Stimulated activated CD4-positive, alpha-beta T cell treated with anti-CD3 and anti-CD28 coated beads, TNF-alpha, amount 100 ng/mL, for 1 hour (primary cell): ENCODE measurements at places on chromosomes 6 and 20.

GRCh38 chr20:18377896-18378481 is 88.8 kb downstream of the DZANK1 start:
- no peak for DNase-seq

GRCh38 chr6:29710281-29710941 is 12.8 kb upstream of the HLA-F start:
- no peak for DNase-seq

DNA sequence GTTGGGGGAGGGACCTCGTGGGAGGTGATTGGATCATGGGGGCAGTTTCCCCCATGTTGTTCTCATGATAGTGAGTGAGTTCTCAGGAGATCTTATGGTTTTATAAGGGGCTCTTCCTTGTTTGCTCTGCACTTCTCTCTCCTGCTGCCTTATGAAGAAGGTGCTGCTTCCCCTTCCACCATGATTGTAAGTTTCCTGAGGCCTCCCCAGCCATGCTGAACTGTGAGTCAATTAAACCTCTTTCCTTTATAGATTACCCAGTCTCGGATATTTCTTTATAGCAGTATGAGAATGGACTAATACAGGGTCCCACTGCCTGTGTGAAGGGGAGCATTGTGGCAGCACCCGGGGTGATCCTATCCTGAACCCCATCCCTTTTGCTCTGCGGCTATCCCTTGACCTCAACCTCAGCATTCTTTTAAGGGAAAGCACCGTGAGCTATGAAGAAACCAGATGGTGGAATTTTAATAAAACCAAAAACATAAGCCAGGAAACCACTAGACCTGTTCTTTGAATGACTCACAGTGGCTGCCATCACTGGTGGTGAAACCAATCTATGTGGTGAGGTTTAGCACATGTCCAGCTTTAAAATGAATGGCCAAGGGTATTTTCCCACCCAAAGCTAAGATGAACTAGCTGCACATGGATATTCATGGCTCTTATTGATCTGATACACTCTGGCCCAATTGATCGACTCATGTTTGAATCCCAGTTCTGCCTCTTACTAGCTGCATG is 62.2 kb downstream of the ZDHHC14 start:
- DNase-seq: no peak

- no peak for DNase-seq
Observed at GRCh38 chr6:83827050-83827449, 26.1 kb upstream of the RIPPLY2 start.

- no peak for DNase-seq
Observed at GRCh38 chr6:114432400-114432799, 89.6 kb upstream of the HS3ST5 start.

- no peak for DNase-seq
Observed at GRCh38 chr6:133243723-133244305, 2.7 kb downstream of the EYA4 start.

DNA sequence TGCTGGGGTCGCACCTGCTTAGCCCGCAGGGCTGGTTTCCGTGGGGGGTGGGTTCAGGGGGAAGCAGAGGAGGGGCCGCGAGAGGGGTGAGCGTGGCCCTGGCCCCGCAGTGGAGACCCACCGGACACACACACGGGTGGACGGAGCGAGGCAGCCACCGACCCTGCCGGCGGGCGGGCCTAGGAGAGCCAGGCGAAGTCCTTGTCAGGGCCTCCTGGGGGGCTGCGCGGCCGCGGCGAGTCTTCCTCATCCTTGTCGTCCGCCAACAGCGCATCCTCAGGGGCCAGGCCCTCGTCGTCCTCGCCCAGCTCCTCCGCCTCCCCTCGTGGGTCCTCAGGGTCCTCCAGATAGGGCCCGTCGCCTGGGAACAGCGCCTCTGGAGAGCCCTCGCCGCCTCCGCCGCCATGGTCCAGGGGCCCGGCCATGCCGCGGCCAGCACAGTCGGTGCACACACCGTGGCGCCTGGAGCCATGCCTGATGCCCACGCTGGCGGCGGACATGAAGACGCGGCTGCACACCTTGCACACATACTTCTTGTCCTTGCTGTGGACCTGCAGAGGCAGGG is 7.3 kb downstream of the SLC2A4RG start:
- DNase-seq: no peak

DNA sequence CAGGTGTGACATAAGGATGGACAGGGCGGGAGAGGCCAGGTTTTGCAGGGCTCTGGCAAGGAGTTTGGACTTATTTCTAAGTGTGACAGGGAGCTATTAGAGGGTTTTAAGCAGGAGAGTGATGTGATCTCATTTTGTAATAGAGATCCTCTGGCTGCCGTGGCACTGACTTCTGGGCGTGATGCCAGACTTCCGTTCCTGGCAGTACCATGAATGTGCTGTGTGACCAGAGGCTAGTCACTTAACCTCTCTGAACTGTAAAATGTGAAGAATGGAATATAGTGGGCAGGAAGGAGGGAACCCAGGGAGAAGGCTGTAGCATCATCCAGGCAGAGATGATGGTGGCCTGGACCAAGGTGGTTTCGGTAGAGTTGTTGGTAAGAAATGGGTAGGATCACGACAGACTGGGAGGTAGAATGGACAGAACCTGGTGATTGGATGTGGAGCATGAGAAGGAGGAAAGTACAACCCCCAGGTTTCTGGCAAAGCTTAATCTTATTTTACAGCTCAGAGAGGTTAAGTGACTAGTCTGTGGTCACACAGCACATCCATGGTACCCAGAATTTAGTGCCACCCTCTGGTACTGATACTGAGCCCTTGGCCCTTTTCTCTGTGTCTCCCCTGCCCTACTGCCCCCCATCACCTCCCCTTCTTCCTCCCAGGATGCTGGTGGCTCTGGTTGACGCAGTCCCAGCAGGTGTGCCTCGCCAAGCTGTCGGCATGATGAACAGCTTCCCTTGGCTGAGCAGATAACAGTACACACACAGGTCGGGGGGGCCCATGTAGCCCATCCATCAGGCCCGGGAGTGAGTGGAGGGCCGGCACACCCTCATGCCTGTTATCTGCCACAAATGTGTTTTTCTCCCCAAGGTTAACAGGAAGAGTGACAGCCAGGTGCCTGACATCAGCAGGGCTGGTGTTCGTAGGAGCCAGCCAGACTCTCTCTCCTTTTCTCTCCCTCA is 52.9 kb upstream of the CTNNBL1 start:
- no peak for DNase-seq

- no peak for DNase-seq
Observed at GRCh38 chr6:226516-227073, 65.7 kb upstream of the DUSP22 start.

DNA sequence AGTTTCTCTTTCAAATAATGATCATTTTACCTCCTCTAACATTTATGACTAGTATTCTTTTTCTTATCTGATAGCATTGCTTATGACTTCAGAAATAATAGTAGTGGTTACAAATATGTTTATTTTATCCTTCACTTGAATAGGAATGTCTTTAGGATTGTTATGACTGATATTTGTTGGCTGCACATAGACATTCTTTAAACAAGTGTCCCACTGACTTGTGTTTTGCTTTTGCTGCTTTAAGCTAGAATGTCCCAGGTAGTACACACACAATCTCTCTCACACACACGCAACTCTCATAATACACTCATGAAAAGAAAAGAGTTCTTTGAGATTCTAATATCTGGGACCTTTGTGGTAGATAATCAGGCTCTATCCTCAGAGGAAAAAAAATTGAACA is 21.6 kb downstream of the KIAA1586 start:
- DNase-seq: no peak

- DNase-seq: no peak
Observed at GRCh38 chr6:11462742-11463397, 74.7 kb upstream of the TMEM170B start.

DNA sequence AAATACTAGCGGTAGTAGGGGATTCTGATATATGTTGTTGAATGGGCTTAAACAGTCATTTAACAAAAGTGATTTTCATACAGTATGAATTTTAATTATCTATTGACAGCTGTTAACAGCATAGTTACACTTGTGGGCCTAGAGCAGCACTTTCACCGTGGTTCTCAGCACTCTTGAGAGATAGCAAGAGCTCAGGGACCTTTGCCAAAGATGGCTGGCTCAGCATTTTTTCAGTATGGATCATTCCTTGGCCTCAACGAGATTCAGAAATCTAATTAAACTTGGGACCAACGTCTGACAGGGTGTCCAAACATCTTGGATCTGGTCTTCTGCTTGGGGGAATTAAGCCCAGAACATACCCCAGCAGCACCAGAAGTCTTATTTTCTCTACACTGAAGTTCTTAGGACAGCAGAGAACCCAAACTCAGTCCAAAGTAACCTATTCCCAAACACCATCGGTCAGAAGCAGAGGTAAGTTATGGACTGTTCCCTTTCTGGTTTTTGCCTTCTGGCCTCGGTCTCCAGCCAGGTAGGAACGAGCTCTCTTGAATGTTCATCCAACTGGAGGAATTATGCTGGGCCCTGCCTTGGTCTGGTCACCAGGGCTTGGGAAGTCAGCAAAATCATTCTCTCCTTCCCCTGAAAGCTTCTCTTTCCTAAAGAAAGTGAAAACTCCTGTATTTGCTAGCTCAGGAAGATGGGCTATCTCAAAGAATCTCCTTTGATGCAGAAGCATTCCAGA is 25.7 kb downstream of the PRPH2 start:
- no peak for DNase-seq

DNA sequence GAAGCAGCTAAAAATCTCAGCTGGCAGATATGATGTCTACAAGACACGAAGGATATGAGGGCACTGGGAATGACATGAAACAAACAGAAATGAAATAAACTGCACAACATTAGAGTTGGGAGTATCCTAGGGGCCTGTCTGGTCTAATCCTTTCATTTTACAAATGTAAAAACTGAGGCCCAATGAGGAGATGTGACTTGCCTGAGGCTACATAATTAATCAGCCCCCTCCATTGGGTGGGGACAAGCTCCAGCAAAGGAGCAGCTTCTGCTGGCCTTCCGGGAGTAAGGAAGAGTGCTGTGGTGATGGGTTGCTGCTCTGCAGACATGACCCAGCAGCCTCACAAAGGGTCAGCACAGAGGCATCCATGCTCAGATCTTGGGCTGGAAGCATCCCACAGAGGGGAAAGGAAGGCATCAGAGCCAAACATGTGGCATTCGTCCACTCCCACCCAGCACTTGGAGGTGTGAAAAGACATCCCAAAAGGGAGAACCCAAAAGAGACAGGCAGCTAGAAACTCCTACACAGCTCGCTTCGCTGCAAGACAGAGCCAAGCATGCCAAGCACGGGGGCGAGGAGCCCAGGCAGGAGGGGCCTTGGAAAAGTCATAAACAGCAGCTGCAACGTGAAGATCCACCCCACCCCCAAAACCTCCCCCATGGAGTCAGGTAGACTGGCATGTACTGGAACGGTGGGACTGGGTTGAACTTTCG is 183.7 kb downstream of the UNC5CL start:
- DNase-seq: no peak

- no peak for DNase-seq
Observed at GRCh38 chr6:9711365-9711764, 703.5 kb downstream of the TFAP2A start.

- DNase-seq: no peak
Observed at GRCh38 chr6:53735896-53736295, 58.9 kb upstream of the LRRC1 start.

DNA sequence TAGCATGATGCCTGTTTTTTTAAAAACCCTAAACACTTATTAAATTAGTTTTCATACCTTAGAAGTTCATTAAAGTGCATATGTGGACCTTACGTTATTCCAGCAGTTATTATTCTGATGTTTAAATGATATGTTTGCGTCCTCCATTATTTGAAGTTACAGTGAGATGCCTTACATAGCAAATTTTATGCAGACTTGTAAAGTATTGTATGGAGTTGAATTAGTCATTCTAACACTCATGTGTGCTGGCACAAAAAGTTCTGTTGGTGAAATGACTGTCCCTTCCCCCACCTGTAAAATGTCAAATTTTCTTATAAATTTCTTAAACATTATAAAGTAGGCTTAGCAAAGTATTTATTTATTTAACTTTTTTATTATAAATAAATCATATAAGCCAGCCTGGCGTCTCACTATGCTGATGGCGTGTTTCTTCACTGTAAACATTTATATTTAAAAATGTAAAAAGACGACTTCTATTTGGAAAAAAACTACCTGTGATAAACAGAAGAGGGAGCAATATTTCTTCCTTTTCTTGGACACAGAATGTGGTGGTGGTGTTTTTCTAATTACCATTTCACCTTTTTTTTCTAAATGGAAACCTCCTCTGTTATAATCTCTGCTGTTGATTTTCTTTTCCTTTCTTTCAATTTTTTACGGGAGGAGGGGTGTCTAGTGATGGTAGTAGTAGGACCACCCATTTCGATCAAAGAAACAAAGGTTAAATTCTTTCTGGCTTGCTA is 155.4 kb downstream of the RFPL4B start:
- DNase-seq: no peak

- no peak for DNase-seq
Observed at GRCh38 chr6:25147223-25147622, 132.0 kb upstream of the CARMIL1 start.

DNA sequence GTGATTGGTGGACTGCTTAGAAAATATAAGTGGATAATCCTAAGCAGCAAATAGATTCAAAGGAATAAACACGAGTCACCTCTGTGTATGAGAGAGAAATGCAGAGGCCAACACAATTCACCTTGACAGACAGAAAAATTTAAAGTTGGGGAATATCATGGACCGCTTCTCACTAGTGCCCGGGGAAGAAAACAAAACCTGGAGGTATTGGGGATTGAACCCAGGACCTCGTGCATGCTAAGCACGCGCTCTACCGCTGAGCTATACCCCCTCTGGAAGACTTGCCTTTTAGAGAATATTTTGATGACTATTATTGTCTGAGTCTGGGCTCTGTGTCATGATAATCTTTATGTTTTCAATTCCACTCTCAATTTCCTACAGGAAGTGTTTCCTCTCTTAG is 111.9 kb downstream of the TRIM27 start:
- no peak for DNase-seq

DNA sequence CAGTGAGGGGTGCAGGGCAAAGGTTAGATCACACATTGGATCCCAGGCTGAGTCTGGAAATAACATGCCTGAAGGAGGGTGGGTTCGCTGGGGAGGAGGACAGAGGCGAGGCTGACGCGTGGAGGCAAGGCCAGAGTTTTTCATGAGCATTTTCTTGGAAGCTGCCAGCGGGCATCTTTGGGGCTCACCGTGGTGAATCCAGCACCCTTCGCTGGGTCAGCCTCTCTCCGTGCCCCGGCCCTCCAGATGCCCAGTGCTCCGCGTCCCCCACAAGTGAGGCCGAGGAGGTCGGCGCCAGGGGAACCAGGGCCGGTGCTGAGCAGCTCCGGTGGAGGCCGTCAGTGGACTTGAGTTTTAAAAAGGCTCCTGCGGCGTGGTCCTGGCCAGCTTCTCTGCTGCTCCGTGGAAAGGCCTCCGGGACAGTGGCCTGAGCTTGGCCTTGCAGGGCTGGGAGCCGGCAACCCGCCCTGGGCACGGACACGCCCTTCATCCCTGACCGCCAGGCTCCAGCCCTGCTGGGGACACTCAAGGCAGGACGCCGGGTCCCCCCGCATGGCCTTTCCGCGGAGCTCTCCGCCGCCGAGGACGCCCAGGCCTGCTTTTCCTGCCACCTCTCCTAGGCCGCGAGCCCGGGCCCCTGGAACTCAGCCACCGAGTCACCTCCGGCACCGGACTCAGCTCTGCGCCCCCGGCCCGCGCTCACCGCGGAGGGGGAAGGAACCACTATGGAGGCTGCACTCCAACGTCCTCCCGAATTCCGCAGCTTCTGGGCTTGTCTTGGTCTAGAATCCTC is 114.3 kb downstream of the THBS2 start:
- DNase-seq: no peak
